ENCODE measurements at places on chromosomes 4 and X.

- DNase-seq = no peak
Observed at GRCh38 chr4:7778510-7779431, 160.9 kb downstream of the AFAP1 start.

DNA sequence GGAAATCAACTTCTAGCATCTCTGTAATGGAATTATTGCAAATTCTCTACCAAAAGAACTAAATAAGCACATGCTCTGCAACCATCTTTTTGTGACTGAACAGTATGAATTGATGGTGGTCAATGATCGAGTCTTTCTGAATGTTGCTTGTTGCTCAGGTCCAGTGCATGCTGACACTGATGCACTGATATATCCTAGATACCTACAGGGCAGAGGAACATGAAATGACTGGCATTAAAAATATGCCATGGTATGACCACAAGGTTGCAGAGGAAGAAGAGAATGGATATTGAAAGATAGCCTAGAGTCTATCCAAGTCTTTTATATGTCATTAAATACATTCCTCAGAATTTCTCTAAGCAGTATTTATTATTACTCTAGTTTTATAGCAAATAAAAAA lies 692.8 kb upstream of the TENM3 start:
- DNase-seq = no peak

- DNase-seq = no peak
Observed at GRCh38 chr4:52372269-52372668, 286.8 kb downstream of the USP46 start.

DNA sequence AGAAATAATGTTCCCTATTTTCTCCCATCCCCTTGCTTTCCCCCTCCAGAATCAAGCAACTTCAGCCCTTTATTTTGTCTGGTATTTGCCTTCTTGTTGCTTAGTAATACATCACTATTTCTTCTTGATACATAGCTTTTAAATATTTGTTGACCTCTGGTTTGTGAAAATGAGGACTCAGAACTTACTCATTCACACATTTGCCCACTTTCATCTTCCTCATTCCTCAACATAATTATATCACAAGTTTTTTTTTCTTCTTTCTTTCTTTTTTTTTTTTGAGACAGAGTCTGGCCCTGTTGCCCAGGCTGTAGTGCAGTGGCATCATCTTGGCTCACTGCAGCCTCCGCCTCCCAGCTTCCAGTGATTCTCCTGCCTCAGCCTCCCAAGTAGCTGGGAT lies 28.9 kb upstream of the NDUFC1 start:
- DNase-seq = peak; percentile 35

DNA sequence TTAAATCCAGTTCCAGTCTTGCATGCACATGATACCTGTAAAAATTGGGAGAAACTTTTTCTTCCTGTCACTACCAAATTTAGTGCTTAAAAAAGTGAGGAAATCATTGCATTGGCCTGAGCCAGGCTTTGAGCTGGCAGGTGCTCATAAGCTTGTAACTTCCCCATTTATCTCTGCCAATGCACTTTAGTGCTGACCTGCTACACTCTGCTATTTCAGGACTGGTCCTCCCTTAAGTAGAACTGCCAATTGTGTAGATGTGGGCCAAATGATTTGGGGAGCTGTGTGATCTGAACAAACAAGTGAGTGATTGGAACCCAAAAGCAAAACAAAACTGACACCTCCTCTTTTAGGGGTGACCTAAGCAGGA lies 51.8 kb downstream of the ZNF827 start:
- DNase-seq = no peak

- no peak for DNase-seq
Observed at GRCh38 chrX:136762820-136763452, 17.8 kb downstream of the ARHGEF6 start.

DNA sequence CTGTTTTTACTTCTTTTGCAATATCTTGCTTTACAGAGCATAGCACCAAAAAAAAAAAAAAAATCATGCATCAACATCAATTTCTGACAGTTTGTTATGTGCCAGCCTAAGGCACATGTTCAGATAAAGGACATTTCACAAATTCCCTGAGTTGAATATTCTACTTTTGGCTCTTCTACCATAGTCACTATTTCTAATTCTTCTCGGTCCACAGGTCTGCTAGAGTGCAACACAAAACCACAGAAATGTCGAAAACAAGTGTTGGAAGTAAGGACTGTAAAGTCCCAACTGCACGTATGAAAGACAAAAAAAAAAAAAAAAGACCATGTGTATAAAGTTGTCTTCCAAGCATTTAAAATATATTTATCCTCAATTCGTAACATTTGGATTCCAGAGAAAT lies 494.2 kb upstream of the INTU start:
- no peak for DNase-seq

DNA sequence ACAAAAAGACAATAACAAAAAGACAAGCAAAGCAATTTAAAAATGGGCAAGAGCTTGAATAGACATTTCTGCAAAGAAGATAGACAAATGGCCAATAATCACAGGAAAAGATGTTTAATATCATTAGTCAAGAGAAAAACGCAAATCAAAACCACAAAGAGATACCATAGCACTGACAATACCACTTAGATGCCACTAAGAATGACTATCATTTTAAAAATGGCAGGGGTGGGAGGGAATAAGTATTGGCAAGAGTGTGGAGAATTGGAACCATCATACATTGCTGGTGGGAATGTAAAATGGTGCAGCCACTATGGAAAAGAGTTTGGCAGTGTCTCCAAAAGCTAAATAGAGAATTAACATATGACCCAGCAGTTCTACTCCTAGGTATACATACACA lies 15.1 kb upstream of the EXOC1 start:
- peak; percentile 9 for DNase-seq

DNA sequence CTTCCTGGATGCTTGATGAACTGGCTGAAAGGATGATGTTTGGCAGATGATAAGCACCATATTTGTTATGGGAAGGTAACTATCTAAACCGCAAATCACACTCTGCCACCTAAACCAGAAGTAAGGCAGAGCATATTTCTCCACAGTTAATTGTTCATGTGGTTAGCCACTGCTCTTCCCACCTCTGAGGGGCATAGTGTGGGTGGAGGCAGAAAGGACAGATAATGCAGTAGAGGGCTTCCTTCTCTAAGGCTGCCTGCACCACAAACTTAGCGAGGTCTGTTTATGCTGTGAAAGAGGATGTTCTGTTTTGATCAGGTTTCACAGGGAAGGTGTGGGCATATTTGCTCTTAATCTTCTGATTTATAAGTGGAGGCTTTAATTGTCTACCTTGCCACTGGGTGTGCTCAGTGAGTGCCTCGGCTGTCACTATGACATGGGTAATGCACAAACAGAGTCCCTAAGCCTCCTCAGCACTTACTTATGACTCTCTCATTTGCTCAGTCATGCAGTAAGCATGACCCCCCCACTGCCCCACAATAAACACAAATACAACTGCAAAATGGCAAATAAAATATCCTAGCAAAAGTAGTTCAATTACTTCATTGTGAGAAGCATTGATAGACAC lies 401.0 kb downstream of the TMA16 start:
- DNase-seq = no peak

GRCh38 chrX:40727581-40728252 lies 7.6 kb downstream of the MED14 start:
- no peak for DNase-seq

- DNase-seq = peak; percentile 74
Observed at GRCh38 chr4:95107635-95108034, 349.9 kb downstream of the BMPR1B start.

- DNase-seq = no peak
Observed at GRCh38 chr4:168199260-168199957, 107.1 kb downstream of the ANXA10 start.

DNA sequence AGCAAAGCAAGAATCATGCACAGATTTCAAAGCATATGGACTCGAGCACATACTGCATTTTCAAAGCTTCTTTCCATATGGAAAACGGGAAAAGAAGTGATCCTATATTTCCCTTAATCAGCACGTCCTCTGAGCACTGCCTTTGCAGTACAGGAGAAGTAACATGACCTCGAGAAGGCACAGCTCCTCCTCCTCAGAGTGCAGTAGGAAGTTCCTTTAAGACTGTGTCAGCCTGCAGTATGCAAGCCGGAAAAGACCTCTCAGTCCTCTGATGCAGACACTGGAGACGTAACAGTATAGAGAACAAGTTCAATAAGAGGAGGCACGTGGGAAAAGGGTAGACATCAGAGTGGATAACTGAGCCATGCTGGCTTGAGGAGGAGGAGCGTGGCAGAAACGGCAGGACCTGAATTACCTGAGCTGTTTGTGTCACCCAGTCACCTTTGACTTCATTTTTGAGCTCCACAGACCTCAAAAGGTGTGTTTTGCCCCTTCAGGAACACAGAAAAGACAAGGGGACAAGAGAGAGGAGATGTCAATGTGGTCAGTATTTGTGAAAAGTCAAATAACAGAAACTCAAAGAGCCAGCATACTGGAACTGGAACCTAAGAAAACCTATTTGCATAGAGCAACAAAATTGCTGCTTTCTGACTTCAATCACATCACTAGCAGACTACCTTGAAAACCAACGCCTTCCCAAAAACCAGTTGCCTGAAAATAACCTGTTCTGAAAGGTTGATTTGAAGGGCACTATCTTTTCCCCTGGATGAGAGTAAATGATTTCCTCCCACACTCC lies 20.8 kb downstream of the IRF2 start:
- peak; percentile 86 for DNase-seq

DNA sequence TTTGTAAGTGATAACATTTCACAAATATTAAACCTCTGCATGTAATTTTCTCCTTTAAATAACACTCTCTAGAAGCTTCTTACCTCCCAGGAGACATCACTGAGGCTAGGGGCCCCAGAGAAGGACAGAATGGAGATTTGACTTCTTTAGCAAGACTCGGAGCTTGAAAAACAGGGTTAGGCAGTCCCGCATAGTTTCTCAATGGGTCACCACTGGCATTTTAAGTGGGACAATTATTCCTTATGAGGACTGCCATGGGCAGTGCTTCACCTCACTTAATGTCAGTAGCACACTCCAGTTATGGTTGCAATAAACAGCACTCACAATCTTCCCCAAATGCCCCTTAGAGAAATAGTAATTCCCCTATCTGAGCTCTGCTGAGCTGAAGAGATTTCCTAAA lies 66.7 kb upstream of the NOCT start:
- DNase-seq = no peak

DNA sequence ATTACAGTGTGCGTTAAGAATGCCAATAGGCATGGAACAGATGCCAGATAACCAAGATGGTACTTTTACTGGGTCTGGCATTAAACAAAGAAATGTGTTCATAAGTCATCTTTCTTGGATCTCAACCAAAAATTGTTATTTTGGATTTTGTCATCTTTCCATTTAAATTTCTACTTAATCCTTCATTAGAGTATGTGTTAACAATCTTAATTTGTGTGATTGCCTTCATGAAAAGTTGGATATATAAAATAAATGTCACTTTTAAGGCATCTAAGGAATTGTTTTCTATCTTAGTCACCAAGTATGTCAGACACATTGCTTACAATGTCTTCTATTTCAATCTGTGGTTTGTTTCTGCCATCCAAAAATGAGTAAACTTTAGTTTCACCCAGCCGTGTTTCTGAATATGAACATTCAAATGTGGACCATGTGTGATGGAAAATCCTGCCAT lies 87.5 kb downstream of the PALLD start:
- DNase-seq = peak; percentile 89

DNA sequence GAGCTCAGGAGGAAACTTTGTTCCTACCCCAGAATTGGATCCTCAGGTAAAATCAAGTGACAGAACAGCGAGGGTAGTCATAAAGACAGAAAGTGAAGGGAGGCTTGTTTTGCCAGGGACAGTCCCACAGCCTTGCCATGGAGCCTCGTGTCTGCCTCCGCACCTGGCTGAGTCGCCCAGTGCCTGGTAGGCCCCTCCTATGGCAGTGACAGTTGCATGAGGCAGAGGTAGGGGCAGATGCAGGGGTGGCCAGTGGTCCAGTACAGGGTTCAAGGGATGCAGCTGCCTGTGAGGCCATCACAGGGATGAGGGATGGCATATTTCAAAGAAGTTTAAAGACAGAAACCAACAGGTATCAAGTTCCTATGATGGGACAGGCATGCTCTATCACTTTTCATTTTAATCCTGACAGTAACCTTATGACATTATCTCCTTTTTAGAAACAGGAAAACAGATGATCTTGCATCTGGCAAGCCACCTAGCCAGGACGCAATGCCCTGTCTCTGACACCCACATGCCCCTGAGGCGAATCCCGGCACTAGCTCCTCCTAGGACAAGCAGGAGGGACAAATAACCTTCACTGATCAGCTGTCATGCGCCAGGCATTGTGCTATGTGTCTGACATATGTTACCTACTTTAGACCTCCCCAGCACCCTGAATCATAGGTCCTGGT lies 127.4 kb upstream of the ENPP6 start:
- no peak for DNase-seq

- no peak for DNase-seq
Observed at GRCh38 chrX:26606971-26607370, 391.0 kb downstream of the MAGEB5 start.

- no peak for DNase-seq
Observed at GRCh38 chr4:162727232-162727631, 439.5 kb downstream of the NAF1 start.

Measured in fibroblast of skin of right quadriceps (primary cell).